Left lung (tissue), 14 donors: ENCODE measurements at places on chromosomes 4 and X. TPM values are rescaled to one million over a fixed set of nuclear protein-coding genes. Genes with fewer than 3 reads are reported as not detected.
A peak's percentile ranks its signal among the peaks of the same experiment; 100 is the strongest.

The ARSH gene
- total RNA-seq, result not detected

The PABPC5 gene
- 2.1 TPM for total RNA-seq

The PCDH11X gene
- total RNA-seq, result 0.06 TPM

The NWD2 gene
- not detected for total RNA-seq

The SPON2 gene
- 66.0 TPM for total RNA-seq

The DNASE1L1 gene
- 34.7 TPM for total RNA-seq

The CSAG2 gene
- total RNA-seq, result not detected

GRCh38 chr4:108049406-108049805 lies 59.7 kb downstream of the HADH start:
- no peak overlapping the region for H3K27ac ChIP-seq
- no peaks in the 10 kb centered on the region for H3K27me3 ChIP-seq

DNA sequence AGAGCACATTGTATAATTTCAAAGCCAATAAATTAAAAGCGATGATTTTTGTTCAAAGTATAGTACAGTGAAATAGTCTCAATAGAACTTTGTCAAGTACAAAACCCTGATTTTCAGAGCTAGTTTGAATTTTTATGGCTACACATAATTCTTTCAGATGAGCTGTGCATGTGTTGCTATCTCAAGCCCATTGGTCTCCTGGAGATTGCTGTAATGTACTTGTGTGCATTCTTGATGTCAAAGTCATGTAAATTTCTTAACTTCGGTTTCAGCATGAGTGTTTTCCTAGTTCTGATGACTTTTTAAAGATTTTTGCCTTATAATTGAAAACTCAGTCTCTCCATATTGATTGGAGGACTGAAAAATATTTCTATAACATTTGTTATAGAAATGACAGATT lies 200.8 kb downstream of the CEP135 start:
- H3K4me3 ChIP-seq, result no peak overlapping the region
- H3K36me3 ChIP-seq, result no peaks in the 10 kb centered on the region
- no peaks in the 10 kb centered on the region for H3K27me3 ChIP-seq
- H3K27ac ChIP-seq, result no peak overlapping the region
- no peaks in the 10 kb centered on the region for H3K4me1 ChIP-seq

- no peaks in the 10 kb centered on the region for H3K27me3 ChIP-seq
- no peaks in the 10 kb centered on the region for H3K36me3 ChIP-seq
- H3K4me1 ChIP-seq, result no peaks in the 10 kb centered on the region
- H3K4me3 ChIP-seq, result no peak overlapping the region
Measured at GRCh38 chr4:162016219-162016618, 147.6 kb downstream of the FSTL5 start.

- no peaks in the 10 kb centered on the region for H3K27me3 ChIP-seq
- H3K4me3 ChIP-seq, result no peak overlapping the region
- no peak for DNase-seq
- H3K27ac ChIP-seq, result no peak overlapping the region
Measured at GRCh38 chr4:138758196-138758595, 257.4 kb upstream of the NOCT start.

DNA sequence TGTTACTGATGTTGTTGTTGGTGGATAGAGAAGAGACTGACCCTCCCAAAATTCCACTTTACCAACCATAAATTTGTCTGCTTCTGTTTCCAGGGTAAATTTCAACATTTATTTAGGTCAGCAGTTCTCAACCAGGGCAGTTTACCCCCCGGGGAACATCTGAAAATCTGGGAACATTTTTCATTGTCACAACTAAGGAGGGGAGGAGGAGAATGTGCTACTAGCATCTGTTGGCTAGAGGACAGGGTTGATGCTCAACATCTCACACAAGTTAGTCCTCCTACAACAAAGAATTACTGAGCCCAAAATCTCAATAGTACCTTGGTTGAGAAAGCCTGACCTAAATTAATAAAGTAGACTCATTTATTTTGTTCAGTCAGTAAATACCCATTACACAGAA lies 25.7 kb downstream of the KCTD8 start:
- H3K36me3 ChIP-seq, result no peaks in the 10 kb centered on the region
- H3K4me3 ChIP-seq, result no peak overlapping the region
- H3K27me3 ChIP-seq, result no peaks in the 10 kb centered on the region

DNA sequence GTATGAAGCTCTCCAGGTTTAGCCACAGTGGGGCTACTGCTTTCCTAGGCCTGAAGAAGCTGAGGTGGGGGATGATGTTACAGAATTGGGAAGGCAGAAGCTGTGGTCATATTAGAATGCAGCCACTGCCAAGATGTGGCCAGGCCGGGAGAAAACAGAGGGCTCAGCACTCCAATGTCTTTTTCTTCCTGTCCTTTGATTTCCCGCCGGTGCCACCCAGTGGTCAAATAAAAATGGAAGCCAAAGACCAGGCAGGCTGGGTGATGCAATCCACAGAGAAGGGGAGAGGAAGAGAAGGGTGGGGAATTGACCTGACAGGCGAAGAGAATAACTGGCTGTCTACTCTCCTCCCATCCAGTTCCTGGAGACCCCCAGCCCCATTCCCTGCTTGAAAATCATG lies 94.9 kb upstream of the SHISA3 start:
- no peak overlapping the region for H3K4me3 ChIP-seq
- no peaks in the 10 kb centered on the region for H3K4me1 ChIP-seq
- H3K27me3 ChIP-seq, result no peaks in the 10 kb centered on the region
- no peak overlapping the region for H3K27ac ChIP-seq
- no peaks in the 10 kb centered on the region for H3K36me3 ChIP-seq

- H3K4me3 ChIP-seq, result no peak overlapping the region
- H3K27me3 ChIP-seq, result no peaks in the 10 kb centered on the region
- H3K4me1 ChIP-seq, result no peaks in the 10 kb centered on the region
- no peaks in the 10 kb centered on the region for H3K36me3 ChIP-seq
- DNase-seq, result no peak
Measured at GRCh38 chr4:87758270-87758669, 41.1 kb upstream of the IBSP start.

DNA sequence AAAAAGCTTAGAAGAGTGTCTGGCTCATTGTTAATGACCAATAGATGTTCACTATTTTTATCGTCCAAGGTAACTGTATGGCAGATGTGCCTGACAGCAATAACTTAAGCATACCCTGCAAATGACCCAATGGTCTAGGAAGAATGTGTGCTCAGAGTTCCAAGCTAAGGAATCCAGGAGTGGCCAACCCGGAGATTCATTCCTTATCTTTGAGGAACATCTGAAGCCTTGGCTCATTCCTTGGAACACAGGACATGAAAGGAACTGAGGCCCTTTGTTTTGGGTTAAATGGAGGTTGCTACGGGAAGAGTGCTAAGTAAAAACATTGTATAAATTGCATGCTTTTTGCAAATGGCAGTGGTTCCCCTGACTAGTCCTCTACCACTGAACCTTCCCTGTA lies 38.9 kb upstream of the EFNB1 start:
- H3K27me3 ChIP-seq, result no peaks in the 10 kb centered on the region
- H3K27ac ChIP-seq, result no peak overlapping the region
- H3K4me1 ChIP-seq, result no peaks in the 10 kb centered on the region
- no peaks in the 10 kb centered on the region for H3K36me3 ChIP-seq
- no peak for DNase-seq
- H3K4me3 ChIP-seq, result no peak overlapping the region

GRCh38 chr4:113071805-113072204 lies 22.4 kb downstream of the ANK2 start:
- H3K27me3 ChIP-seq, result no peaks in the 10 kb centered on the region
- no peak overlapping the region for H3K4me3 ChIP-seq
- no peaks in the 10 kb centered on the region for H3K4me1 ChIP-seq
- no peak overlapping the region for H3K27ac ChIP-seq
- no peaks in the 10 kb centered on the region for H3K36me3 ChIP-seq

GRCh38 chr4:30720661-30721184 lies 554 bp downstream of the PCDH7 start:
- no peak for DNase-seq
- peak overlapping the region; percentile 47 for H3K4me3 ChIP-seq
- no peaks in the 10 kb centered on the region for H3K36me3 ChIP-seq
- H3K27ac ChIP-seq, result no peak overlapping the region

DNA sequence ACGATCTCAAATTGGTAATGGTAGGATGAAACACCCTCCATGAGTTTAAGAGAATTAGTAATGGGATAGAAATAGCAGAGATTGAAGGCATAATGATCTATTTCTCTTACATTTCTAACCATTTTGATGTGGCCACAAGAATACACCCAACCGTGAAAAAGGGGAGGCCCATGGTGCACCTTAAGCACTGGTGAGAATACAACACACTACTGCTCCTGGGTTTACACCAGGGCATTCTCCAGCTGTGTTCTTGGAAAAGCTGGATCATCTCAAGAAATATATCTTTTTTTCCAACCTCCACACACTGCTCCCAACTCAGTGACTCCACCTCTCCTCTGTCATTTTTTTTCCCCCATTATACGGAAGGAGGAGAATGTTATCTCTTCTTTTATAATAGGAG lies 1.5 kb downstream of the QRFPR start:
- H3K27ac ChIP-seq, result no peak overlapping the region
- H3K4me1 ChIP-seq, result peaks cover 9% of the 10 kb centered on the region
- no peaks in the 10 kb centered on the region for H3K36me3 ChIP-seq
- DNase-seq, result no peak
- peaks cover 53% of the 10 kb centered on the region for H3K27me3 ChIP-seq

GRCh38 chrX:149979126-149979644 lies 40.9 kb upstream of the EOLA2 start:
- no peaks in the 10 kb centered on the region for H3K27me3 ChIP-seq
- H3K4me3 ChIP-seq, result no peak overlapping the region
- no peak overlapping the region for H3K27ac ChIP-seq
- H3K4me1 ChIP-seq, result no peaks in the 10 kb centered on the region
- H3K36me3 ChIP-seq, result no peaks in the 10 kb centered on the region

- H3K4me3 ChIP-seq, result no peak overlapping the region
- peaks cover 13% of the 10 kb centered on the region for H3K36me3 ChIP-seq
- DNase-seq, result no peak
- H3K27me3 ChIP-seq, result no peaks in the 10 kb centered on the region
Measured at GRCh38 chrX:13750812-13751211, 16.3 kb downstream of the OFD1 start.

- no peaks in the 10 kb centered on the region for H3K36me3 ChIP-seq
- no peak for DNase-seq
- H3K4me3 ChIP-seq, result no peak overlapping the region
- no peaks in the 10 kb centered on the region for H3K4me1 ChIP-seq
- no peak overlapping the region for H3K27ac ChIP-seq
Measured at GRCh38 chr4:96703265-96703664, 863.4 kb downstream of the PDHA2 start.

DNA sequence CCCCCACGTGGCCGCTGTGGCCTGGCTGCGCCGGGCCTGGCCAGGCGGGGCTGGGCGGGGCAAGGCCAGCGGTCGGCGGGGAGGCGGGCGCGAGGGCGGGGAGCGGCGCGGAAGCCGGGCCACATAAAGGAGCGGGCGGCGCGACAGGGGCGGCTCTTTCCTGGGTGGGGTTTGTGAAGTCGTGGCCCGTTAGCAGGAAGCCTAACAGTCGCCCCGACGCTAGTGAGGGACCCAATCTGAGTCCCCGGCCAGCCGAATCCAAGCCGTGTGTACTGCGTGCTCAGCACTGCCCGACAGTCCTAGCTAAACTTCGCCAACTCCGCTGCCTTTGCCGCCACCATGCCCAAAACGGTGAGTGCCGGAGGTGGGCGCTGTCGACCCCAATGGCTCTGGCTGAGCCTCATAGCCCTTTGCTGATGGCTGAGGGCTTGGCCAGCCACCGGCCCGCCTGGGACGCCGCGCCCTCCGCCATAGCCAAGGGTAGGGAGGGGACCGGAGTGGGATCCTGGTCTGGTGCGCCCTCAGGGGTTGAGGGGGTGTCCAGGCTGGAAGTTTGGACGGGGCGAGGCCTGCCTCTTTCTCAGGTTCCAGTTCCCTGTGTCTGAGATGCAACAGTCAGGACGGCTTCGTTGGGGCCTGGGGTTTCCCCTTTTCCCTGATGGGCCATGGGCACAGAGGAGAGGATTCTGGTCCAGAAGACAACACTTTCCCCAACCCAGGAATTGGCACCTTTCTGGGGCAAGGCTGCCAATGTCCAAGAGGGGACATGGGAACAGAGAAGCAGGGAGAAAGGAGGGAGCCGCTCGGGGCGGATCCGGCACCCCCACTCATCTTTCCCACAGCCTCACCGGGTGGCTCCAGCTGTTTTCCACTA lies at the start of gene MSN:
Gene MSN (plus strand): TSS at position 152 of the 874 bp plus-strand sequence. CDS start 188 bp downstream, at position 340.
- H3K36me3 ChIP-seq, result no peaks in the 10 kb centered on the region
- H3K4me3 ChIP-seq, result peak within 1 kb of the TSS; percentile 80
- no peaks in the 10 kb centered on the region for H3K27me3 ChIP-seq

DNA sequence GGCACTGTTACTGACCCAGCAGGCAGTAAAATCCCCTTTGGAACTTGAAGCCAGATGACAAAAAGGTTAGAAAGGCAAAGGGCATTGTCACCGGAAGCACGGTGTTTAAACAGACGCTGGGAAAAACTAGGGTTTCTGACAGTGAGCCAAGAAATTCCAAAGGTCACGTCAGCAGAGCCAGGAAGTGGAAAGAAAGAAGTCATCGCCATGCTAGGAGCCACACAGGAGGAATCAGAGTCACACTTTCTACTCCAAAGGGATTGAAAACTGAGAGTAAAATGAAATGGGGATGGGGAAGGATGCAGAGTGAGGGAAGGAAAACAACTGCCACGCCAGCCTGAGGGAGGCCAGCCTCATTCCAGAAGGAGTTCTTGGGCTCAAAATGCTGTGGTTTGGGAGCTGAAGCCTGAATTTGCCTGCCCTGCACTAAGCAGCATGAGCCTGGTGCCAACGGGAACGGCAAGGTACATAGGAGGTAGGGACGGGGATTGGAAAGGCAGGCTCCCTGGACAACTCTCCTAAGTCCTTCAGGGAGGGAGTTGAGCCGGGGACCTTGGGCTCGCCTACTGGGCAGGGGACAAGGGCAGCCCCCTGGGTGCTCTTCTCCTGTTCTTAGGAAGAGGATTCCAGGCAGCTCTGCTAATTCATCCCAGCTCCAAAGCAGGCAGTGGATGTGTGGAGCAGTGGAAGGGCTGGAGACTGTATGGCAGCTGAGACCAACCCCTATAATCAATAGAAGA lies 66.8 kb downstream of the SOWAHB start:
- H3K27ac ChIP-seq, result peak overlapping the region; percentile 51
- no peak overlapping the region for H3K4me3 ChIP-seq
- peaks cover 11% of the 10 kb centered on the region for H3K4me1 ChIP-seq
- no peak for DNase-seq
- H3K36me3 ChIP-seq, result no peaks in the 10 kb centered on the region

- no peaks in the 10 kb centered on the region for H3K27me3 ChIP-seq
- no peaks in the 10 kb centered on the region for H3K36me3 ChIP-seq
- no peak for DNase-seq
- no peak overlapping the region for H3K27ac ChIP-seq
- no peaks in the 10 kb centered on the region for H3K4me1 ChIP-seq
Measured at GRCh38 chrX:2423282-2423681, 77.5 kb downstream of the DHRSX start.

DNA sequence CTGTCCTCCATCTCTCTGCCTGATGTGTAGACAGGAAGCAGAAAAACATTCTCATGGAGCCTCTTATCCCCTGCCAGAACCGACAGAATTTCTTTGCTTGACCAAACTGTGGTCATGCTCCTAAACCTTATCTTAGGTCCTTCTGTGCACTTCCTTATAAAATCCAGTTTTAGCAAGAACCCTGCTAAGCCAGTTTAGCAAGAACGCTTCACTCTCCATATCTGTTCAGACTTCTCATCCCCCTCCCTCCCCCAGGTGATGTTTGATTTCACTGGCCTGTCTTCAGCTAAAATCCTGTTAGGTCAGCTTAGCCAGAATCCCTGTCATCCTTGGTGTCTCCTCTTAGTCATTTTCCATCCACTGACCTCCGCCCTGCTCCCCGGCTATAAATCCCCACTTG lies 1130.9 kb upstream of the PRKX start:
- H3K27ac ChIP-seq, result no peak overlapping the region
- no peak overlapping the region for H3K4me3 ChIP-seq
- H3K27me3 ChIP-seq, result no peaks in the 10 kb centered on the region
- H3K36me3 ChIP-seq, result no peaks in the 10 kb centered on the region
- peak; percentile 7 for DNase-seq

GRCh38 chr4:88189881-88190585 lies 31.6 kb upstream of the ABCG2 start:
- no peak overlapping the region for H3K27ac ChIP-seq
- H3K27me3 ChIP-seq, result no peaks in the 10 kb centered on the region
- H3K4me3 ChIP-seq, result no peak overlapping the region
- H3K36me3 ChIP-seq, result no peaks in the 10 kb centered on the region
- H3K4me1 ChIP-seq, result no peaks in the 10 kb centered on the region
